CD4-positive, alpha-beta T cell treated with Interleukin-10 for 1 hour (primary cell): ENCODE measurements at places on chromosomes 5 and 9.
A peak's percentile ranks its signal among the peaks of the same experiment; 100 is the strongest.

- DNase-seq: no peak
Measured at GRCh38 chr9:99488131-99489059, 266.3 kb downstream of the SEC61B start.

GRCh38 chr5:167254132-167254531 is 1037.3 kb upstream of the WWC1 start:
- DNase-seq: no peak

GRCh38 chr5:2206293-2207108 is 323.8 kb upstream of the IRX4 start:
- DNase-seq: no peak

- no peak for DNase-seq
Measured at GRCh38 chr5:75275147-75275546, 38.5 kb upstream of the ANKRD31 start.

- DNase-seq: no peak
Measured at GRCh38 chr9:130805510-130806326, 29.3 kb upstream of the ABL1 start.

GRCh38 chr9:72627147-72627546 is 105.7 kb downstream of the TMC1 start:
- DNase-seq: no peak

DNA sequence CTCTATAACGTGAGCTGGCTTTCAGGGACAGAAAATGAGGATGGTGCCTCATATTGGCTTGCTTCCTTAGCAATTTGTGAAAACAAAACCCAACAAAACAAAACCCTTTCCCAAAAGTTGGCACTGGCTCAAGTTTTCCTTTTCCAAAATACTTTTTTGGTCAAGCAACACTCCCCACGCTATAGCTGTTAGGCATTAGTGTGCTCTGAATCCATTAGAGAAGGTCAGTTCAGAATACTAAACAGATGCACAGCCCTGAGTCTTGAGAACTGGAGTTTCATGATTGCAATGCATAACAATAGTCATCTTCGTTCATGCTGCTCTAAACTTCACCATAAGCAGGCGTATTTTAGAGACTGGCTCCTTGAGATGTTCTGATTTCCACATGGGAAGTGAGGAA is 172.0 kb upstream of the KLF9 start:
- no peak for DNase-seq

- peak; percentile 67 for DNase-seq
Measured at GRCh38 chr5:123610665-123611405, 98.9 kb downstream of the CSNK1G3 start.

GRCh38 chr5:157558681-157559080 is 16.9 kb downstream of the ADAM19 start:
- no peak for DNase-seq

DNA sequence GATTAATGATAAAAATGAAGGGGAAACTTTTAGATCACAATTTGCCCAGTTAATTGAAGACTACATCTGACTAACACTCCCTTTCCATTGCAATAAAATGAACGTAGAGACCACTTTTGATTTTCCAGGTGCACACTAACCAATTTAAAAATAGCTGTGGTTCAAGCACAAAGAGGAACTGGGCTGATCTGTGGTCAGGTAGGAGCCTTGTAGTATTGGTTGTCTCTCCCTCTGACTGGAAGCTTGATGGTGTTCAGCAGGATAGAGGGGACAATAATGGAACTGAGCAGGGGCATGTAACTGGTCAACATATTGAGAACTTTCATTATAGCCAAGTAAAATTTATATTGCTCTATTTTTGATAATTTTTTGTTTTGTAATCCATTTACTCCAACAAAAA is 886.8 kb upstream of the SEMA6A start:
- no peak for DNase-seq
